Suppressor macrophage treated with lipopolysaccharide for 4 hours (primary cell): ENCODE measurements at places on chromosomes 7 and 10.

DNA sequence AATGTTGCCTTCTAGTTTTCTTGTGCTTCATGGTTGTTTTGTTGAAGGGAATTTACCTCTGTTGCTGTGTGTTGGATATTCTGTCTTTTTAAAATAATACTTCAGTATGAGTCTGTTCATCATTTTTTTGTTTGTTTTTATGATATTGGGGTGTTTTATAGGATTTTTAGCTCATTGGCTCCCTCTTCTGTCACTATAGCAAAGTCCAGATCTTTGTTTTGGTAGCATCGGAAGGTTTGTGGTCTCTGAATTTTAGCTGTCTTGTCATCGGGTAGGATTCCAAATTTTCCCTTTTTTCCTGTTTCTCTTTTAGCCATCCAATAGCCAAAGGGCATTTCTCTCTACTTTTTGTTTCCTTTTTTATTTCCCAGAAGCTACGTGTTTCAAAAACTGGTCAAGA is 91.4 kb downstream of the EXOC4 start:
- DNase-seq = peak; percentile 11

DNA sequence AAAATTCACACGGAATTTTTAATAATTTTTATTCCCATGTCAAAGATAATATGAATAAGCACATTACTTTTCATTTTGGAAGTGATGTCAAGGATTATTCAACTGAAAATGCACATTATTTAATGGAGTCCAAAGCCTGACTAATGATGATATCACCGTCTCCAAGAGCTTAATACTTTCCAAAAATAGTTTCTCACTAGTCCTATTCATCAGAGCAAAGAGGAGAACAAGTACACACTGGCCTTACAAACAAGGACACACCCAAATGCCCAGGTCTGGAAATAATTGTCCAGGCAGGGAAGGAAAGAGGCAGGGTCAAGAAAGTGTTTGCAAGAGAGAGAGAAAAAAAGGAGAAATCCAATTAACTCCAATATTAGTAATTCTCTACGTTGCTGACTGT is 216.8 kb upstream of the CCDC6 start:
- DNase-seq = peak; percentile 8

- no peak for DNase-seq
Observed at GRCh38 chr7:149719050-149719899, 54.1 kb downstream of the ZNF467 start.

DNA sequence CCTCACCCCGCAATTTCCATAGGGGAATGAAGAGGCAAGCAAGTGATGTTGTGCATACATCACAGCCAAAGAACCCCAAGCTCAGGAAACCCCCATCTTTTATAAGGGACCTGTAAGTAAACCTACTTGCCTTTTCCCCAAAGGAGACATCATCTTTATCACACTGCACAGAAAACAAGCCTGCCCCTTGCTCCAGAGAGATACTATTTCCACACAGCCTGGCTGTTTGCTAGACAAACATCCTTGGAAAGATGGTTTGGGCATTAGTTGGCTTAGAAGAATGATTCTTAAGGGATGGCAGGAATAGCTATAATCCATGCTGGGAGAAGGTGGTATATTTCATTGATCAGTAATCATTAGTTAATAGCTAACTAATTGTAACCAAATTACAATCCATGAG is 123.7 kb upstream of the SEC61G start:
- DNase-seq = no peak

DNA sequence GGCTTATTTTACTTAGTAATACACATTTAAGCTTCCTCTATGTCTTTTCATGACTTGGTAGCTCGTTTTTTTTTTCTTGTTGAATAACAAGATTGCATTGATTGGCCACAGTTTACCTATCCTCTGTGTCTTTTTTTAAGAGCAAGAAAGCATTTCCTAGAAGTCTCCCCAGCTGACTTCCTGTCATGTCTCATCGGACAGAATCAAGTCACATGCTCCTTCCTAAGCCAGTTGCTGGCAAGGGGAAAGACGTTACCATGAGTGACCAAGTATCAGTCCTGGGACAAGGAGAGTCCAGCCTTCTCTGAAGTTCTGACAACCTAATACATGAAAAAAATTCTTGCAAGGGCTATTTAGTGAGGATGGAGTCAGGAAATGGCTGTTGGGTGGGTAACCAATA is 24.9 kb upstream of the SFRP5 start:
- DNase-seq = peak; percentile 32

DNA sequence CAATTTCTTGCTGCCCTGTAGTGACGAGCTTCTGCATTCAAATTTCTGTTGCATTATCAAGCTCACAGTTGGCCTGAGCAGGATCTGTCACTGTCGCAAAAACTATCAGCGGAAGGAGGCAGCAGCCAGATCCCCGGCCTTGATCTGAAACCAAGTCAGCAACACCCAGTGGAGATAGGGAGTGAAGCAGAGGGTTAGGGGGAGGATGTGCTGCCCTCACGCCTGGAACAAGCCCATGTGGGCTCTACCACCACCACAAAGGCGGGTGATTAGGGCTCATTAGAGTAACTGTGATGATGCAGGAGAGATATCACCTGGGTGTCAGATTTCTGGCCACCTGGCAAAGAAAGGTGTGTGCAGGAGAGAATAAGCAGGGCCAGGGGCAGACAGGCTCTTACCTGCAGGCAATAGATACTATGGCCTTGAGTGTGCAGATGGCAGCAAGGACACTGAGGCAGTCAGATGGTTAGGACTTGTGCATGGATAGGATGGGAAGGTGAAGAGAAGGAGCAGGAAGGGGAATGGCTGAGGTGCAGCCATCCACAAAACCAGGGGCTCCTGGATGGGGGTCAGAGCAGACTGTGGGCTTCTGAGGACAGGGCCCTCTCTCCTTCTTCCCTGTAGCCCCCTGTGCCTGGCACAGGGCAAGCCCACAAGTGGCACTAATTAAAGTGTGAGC is 417.3 kb downstream of the RPS24 start:
- DNase-seq = no peak

GRCh38 chr7:149205690-149206381 is 10.5 kb downstream of the ZNF282 start:
- no peak for DNase-seq

DNA sequence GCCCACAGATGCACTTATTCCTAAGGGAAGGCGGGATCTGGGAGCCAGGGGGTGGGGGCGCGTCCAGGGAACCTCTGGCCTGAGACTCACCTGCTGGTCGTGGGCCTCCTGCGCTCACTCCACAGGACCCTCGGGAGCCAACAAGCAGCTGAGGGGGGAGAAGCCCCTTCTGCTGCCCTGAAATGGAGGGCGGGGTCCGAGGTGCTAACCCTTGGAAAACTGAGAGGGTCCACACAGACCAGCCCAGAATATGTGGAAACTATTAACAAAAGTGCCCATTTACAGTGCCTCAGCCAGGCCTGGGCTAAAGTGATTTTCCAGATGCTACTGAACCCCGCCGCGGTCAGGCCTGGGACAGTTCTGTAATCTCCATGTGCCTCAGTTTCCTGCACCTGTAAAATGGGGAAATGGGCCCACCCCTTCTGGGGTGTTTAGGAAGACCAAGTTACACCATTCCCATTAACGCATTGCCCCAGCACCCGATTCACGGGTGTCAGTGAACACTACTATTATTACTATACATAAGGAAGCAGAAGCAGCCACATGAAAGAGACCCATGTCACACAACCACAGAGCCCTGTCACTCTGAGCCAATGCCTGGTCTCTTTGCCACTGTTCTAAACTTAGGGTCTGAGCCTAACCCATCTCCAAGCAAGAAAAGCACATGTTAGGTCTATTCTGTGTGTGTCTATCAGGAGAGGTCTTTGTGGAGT is 630 bp upstream of the VSTM4 start:
- DNase-seq = no peak

DNA sequence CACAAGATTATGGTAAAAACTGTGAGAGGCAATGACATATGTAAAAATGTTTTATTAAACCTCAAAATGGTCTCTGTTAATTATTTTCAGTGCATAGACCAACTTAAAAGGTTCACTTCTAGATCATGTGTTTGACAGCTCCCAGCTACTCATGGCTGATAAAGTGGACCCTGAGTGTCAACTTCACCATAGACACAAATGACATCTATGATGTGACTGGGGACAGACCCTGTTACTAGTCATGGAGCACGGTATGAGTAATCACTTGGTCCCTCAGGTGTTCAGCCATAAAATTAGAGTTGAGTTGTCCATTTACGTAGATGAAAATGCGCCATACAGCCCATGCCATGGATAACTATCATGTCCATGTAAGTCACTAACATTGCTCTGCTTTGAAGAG is 199.8 kb downstream of the ZNF365 start:
- no peak for DNase-seq

DNA sequence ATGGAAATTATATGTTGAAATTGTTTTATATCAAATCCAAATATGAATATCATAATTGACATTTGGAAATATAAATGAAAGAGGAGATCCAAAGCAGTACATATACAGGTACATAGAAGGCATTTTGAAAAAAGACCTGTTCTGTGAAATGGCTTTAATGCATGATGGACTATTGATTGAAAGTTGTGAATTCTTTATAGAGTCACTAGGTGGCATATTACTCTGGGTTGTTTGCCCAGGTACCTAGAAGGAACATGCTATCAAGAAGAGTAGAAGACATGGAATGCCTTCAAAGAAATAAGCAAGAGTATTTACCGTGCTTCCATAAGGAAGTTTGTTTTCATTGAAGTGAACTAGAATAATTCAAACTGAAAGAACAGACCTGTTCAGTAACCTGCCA is 160.0 kb upstream of the ANK3 start:
- no peak for DNase-seq

DNA sequence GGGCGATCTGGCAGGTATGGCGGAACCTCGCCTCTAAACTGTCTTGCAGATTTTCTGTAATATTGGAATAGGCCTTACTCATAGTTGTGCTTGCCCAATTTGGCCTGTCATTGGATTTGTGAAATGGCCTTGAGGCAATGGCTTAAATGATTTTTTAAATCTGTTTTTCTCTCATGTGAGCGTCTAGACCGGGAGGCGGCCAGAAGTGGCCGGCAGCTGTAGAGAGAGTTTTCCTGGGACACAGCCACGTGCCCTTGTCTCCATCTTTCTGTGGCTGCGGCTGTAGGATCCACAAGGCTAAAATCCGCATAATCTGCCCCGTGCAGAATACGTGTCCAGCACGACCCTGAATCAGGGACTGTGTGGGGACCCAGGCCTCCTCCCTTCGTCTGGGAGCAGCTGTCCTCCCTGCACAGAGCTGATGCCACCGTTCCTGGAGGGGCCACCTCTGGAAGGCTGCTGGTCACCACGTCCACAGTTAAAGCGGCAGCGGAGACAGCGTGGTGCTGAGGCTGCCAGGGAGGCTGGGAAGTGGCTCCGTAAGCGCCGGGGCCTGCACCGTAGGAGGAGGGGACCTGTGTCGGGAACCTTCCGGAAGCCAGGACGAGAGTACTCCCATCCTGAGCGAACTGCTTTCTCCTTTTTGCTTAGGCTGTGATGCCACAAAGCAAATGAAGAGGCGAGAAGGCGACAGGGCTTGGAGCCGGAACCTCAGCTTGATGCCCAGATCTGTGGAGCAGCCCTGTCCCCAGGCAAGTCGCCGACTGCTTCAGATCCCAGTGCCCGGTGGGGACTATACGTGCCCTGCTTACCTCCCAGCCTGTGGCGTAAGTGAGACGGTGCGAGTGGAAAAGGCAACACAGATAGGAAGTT is 99.8 kb downstream of the DYNC2I1 start:
- DNase-seq = no peak

- no peak for DNase-seq
Observed at GRCh38 chr10:121722665-121723064, 124.4 kb upstream of the FGFR2 start.

DNA sequence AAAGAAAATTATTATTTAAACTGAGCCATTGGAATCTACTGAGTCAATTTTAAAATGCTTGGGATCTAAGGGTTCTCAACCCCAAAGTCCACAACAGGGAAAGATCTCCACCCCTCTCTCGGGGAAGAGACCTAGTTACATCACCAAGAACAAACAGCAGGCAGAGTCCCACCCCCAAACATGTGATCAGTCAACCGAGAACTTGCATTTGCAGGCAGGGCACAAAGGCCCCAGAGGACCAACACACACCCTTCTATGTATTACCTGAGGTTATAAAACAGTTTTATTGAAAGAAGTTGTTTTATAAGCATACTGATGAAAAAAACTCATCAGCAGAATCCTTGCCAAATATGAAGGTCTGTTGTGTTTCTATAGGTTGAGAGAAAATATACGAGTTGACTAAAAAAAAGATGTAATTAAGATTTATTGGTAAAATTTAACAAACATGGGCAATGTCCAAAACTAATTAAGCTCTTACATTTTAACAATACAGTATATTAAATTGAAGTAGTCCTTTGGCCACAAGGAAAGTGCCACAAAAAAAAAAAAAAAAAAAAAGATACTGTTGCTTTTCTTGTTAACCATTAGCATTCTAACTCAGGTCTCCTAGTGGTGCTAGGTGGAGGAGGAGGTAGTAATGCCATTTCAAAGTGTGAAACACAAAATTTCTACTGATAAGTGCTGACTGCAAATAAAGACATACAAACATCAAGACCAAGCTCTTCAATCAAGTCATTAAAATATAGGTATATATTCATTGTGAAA is 975 bp upstream of the USP54 start:
- peak; percentile 49 for DNase-seq

- no peak for DNase-seq
Observed at GRCh38 chr10:5631936-5632335, 34.5 kb downstream of the ASB13 start.

DNA sequence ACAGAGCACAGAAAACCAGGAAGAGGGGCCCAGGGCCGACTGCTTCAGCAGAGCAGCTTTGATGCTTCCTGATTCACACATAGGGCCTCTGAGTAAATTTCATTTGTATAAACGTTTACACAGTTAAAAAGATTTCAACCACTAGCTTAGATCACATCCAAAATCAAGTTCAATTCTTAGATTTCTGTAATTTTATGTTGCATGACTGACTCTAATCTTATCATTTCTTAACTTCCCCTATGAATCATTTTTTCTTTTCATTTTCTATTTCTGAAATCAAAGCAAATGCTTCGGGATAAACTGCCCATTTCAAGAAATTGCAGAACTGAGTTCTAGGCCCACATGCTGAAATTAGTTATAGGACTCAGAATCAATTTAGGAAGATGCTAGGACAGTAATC is 224.7 kb downstream of the INHBA start:
- peak; percentile 64 for DNase-seq

DNA sequence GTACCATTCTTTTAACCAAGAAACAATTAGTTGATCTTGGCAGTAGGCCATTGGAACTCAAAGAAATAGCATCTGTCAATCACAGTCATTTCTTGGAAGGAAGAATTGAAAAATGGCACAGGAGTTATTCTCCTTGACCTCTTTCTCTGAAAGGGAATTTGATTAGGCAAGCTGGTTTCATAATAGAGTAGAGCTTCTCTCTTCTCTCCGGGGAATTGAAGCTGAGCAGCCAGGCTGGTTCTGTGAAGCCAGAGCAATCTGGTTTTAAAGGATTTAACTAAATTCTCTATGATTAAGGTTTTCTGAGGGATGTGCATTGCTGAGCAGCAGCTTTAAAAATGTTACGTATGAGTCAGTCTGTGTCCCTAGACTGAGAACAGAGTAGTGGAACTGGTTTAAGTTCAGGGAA is 70.2 kb downstream of the AHCYL2 start:
- DNase-seq = peak; percentile 22
